NCI-H510A (cell line): ENCODE measurements at places on chromosomes 6 and 20.

DNA sequence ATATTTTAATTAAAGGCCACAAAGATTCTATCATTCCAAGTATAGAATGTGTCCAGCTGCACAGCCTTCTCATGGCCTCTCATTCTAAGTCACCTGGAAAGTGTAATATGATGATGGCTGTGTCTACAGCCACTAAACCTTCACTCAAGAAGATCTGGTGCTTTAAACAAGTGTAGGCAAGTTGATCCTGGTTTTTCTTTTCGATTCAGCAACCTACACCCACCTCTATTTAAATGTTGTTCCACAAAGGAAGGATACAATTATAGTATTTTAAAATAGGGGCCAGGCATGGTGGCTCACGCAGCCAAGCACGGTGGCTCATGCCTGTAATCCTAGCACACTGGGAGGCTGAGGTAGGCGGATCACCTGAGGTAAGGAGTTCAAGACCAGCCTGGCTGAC, 25.5 kb upstream of the DST start:
- no peak for DNase-seq

DNA sequence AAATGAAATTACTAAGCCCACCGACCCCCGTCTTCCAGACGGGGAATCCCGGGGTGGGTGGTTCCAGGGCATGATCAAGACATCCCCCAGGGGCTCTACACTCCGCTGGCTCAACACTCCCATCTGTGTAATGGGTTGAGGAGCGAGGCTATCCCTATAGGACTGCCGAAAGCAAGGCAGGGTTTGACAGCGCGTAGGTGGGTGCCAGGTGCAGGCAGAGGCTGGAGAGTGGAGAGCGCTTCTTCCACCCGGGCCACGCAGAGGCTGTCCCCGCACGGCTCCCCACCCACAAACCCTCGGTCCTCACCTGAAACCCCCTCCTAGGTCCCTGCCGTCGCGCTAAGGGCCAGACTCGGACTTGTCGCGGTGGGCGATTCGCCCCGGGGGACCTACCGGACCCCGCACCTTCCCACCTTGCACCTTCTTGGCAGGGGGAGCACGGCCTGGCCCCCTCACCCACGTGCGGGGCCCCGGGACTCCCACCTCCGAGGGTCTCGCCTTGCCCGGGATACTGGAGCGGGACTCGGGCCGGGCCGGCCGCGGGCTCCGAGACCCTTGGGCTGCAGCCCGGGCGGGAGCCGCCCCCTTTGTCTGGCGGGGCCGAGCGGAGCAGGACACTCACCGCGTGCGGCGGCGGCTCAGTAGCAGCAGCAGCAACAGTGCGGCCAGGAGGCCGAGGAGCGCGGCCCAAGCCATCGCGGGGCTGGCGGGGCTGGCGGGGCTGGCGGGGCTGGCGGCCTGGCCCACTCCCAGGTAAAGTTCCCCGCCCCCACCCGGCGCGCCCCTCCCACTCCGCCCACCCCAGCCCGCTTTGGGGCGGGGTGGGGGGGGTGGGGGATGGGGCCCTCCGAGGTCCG, at the start of gene PTGIS:
Gene PTGIS (minus strand): TSS at position 717 of the 857 bp plus-strand sequence. CDS start 21 bp downstream, at position 696.
- no peak for DNase-seq

DNA sequence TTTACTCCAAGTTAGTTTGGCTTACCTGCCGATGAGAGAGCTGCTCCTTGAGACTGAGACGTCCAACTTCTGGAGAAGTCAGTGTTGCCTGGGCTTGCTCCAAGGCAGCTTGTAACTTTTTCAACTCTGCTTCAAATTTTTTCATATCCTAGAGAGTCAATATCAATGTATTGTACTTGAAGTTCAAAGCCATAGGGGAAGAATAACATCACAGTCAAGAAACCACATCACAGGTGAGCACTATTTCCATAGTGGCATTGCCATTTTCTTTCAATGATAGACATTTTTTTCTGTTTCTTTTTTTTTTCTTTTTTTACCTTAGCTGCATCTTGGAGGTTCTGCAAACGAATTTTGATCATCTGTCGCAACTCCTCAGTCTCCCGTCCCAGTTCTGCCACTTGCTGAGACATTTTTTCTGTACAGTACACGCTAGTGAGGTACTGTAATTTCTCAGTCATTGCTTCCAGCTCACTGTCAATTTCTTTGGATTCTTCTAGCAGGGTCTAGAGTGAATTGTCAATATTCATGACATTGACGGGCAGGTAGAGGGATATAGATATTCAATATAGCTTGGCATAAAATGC, 326.7 kb downstream of the SYNE1 start:
- no peak for DNase-seq

DNA sequence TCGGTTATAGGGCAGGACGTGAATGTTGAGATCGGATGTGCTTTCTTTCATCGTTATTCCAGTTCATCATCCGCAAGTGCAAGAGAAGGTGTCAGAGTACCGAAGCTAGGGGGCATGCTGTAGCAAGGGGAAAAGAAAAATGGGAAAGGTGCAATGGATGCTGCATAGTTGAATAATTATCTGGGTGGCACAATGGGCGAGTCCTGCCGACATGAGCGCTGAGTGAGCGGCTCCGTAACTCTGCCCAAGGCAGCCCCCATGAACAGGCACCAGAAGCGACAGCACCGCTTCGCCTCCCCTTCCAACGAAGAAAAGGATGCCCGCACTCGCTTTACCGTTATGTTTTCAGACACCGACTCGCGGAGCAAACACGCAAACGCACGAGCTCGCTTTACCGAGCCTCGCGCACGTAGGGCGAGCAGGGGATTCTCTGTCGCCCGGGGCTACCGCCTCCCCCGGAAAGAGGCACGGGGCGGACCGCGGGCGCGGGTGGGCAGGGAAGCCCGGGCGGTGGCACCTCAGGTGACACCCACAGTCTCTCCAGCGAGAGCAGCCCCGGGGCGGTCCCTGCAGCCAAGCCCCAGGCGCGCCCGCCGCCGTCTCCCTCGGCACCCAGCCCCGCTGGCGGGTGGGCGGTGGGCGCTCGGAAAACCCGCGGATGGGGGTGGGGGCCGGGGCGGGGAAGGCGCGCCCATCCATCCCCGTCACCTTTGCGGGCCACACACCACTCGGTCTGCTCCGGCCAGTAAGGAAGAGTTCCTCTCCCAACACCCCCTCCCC, 654 bp downstream of the WASF1 start:
- DNase-seq, result no peak

GRCh38 chr6:166958926-166959861, 2.8 kb upstream of the RNASET2 start:
- no peak for DNase-seq

DNA sequence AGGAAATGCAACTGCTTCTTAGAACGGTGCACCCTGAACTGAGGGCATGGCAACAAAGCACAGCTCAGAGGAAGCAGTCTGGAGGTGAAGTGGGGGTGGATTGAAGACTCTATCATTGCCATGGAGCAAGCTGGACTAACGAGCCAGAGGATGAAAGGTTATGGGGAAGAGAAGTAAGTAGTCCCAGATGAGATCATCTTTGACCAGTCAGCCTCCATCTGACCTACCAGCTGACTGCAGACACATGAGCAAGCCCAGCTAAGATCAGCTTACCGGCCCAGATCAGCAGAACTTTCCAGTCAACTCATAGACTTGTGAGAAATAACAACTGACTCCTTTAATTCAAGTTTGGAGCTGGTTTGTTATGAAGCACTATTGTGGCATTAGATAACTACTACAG, 9.1 kb upstream of the JAG1 start:
- DNase-seq, result no peak

GRCh38 chr20:11852811-11853210, 64.9 kb upstream of the BTBD3 start:
- DNase-seq, result no peak

DNA sequence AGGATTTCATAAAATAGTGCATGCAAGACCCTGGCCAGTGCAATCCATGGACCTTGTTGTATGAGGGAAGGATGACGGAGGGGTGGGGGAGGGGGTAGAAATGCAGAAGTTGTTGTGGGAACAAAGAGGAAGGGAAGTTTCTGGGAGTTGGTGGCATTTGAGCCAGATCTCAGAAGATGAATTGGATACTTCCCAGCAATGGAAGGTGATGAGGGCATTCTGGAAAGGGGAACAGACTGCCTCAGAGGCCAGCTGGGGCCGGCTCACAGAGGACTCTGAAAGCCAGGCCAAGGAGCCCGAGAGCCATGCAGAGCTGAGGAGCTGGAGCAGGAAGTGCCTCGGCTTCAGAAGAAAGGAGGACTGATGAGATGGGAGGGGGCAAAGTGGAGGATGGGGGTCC, 2.7 kb downstream of the TMEM74B start:
- no peak for DNase-seq

- no peak for DNase-seq
These were observed 2.2 kb upstream of the TAP2 start for GRCh38 chr6:32840604-32841246.

DNA sequence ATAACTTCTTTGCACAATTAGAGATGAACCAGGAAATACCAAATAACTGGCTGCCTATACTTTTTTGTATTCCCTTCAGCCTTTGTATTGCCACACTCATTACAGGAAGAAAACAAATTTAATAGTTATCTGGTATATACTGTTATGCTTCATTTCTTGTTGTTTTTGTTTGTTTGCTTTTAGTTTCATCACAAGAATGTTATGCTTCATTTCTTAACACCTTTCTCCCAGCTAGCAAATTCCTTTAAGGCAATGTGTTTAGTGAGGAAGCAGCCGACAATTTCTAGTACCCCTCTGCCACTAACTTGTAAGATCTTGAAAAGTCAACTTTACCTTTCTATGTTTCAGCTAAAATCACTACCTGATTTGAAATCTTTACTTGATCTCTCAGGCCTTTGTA, 1.4 kb downstream of the NCOA6 start:
- no peak for DNase-seq

DNA sequence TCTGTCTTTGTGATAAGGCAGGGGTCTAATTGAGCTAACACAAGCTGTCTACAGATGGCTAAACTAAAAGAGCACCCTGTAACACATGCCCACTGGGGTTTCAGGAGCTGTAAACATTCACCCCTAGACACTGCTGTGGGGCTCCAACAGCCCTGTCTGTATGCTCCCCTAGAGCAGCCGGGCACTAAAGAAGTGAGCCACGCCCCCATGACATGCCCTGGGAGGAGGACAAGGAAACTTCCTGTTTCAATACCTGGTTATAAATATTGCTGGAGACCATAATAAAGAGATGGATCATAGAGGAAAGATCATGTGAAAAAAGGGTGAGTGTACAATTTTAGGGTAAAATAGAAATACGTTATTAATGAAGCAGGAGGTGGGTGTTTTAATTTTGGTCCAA, 667.7 kb upstream of the AGPAT4 start:
- no peak for DNase-seq

DNA sequence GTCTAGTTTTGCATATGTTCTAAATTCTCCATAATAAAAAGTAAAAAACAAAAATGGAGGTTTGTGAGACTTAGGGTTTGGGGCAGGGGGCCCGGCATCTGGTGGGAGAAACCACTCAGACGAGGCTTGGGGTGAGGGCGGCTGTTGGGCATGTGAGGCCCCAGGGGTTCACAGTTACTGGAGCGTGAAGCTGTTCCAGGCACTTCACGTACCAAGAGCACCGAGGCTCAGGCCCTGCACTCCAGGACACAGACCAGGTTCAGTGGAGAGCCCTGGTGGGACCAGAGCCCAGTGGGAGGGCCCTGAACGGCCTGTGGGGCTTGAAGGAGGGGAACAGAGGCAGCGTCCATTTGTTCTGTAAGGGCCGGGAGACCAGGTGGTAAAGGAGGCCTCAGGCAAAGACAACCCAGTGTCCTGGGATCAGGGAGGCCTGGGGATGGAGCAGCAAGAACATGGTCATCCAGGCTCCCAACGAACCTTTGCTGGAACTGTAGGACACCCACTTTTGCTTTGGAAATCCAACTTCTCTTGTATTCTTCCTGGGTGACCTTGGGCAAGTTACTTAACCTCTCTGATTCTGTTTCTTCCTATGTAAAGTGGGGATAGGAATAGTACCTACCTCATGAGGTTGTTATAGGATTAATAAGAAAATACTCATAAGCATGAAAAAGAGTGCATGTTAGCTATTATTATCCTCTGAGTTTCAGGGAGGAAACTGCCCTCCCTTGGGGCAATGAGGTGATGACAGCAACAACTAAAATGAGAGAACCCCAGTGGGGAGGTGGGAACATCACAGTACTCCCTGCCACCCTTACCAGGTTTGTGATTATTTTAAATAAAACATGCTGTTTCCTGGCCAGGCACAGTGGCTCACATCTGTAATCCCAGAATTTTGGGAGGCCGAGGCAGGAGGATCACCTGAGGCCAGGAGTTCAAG, 1.1 kb upstream of the FGD2 start:
- no peak for DNase-seq

- no peak for DNase-seq
These were observed 101.6 kb upstream of the TMEM30A start for GRCh38 chr6:75386050-75386770.

- DNase-seq, result no peak
These were observed 44.1 kb upstream of the TGM2 start for GRCh38 chr20:38209054-38209675.

- DNase-seq, result no peak
These were observed 75.8 kb downstream of the UBE3D start for GRCh38 chr6:82989736-82990290.

DNA sequence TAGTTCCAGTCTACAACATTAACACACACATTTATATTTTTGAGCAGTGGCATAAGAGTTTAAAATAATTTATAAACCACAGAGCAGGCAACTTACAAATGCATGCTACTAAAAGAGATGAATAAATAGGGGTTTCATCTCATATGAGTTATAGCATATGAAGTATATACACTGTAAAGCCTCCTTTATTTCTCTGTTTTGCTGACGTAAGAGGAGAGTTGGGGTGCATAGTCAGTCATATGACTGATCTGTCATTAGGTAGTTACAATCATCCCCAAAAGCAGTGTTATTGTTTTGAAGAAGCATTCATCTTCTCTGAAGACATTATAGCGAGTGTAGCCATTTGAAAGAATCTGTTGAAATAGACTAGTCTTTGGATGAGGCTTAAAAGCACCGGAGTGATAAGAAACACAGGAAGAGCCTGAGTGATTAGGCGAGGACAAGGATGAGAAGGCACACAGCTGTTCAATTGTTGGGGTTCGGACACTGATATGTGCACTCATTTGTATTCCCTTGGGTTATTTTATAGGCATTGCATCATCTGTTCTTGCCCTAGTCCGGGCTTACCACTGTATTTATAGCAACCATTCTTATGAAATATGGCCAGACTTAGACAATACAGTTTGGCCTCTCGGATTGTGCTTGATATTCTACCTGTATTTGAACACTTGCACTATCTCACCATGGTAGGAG, 325.7 kb downstream of the SAMD5 start:
- DNase-seq, result no peak

GRCh38 chr6:33915134-33915533, 111.3 kb upstream of the MLN start:
- no peak for DNase-seq
